Right forelimb (tissue), 1 donor: ENCODE measurements at places on chromosomes 7 and 10.

GRCh38 chr7:102412548-102412947, 16.4 kb downstream of the PRKRIP1 start:
- DNase-seq, result no peak

GRCh38 chr7:132625651-132626050, 49.4 kb upstream of the PLXNA4 start:
- DNase-seq, result no peak

DNA sequence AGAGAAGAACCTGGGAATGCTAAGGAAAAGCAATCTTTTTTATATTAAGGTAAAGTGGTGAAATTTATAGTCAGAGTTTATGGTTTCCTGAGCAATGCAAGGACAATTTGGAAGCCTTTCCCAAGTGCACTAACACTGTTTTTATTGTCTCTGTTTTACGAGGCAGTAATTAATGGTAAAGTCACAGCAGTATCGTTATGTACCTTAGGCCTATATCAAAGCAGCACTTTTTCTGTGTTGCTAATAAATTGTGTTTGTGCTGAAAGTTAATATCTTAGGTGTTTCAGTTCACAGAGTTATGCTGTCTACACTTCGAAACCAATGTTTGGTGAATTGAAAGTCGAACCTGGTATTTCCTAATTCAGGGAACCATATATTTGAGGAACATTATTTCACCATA, 19.2 kb downstream of the OIT3 start:
- DNase-seq, result no peak

DNA sequence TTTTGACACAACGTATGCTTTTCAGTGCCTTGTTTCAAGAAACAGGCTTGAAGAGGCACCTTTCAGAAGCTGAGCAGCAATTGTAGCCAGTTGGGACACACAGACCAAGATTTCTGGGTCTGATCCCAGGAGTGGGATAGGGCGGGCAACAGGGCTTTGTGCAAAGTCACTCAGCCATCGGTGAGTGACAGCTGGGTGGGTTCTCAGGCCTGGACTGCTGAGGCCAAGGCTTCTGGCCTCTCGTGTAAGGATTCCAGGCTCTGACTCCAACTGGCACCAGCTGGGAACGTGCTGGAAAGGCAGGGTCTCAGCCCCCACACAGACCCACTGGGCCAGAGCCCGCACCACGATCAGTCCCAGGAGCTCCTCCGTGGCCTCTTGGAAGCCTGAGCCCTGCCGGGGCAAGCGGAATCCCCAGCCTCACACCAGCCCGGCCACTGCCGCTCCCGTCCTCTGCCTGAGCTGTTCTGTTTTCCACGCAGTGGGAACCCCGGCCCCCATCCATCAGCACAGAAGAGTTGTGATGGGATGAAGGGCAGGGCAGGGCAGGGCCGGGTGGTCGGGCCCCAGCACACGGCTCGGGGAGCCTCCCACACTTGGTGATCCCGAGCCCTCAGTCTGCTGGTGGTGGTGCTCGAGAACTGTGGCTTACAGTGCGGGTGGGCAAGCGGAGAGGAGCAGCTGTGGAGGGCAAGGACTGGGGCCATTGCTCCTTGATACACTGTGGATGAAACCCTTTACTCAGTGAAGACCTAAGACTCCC, 46.8 kb downstream of the VIPR2 start:
- DNase-seq, result no peak

DNA sequence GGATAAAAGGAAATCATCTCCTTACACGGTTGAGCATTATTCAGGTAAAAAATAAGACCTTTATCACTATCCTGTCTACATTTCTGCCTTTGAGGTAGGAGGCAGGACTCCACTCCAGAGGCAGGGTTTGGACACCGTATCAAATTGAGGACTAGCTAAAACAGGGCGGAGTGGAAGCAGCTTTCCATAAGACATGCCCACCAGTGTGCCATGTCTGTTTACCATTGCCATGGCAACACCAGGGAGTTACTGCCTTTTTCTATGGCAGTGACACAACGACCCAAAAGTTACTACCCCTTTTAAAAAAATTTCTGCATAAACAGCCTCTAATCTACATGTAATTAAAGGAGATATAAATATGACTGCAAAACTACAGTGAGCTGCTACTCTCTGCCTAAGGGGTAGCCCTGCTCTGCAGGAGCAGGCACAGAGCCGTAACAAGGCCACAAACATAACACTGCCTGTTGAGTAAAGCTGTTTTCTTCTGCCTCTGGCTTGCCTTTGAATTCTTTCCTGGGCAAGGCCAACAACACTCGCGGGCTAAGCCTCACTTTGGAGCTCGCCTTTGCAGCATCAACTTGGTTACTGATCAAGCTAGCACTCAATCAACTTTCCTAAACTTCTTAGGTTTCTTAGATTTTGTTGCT, 26.5 kb downstream of the DGKB start:
- DNase-seq, result no peak

DNA sequence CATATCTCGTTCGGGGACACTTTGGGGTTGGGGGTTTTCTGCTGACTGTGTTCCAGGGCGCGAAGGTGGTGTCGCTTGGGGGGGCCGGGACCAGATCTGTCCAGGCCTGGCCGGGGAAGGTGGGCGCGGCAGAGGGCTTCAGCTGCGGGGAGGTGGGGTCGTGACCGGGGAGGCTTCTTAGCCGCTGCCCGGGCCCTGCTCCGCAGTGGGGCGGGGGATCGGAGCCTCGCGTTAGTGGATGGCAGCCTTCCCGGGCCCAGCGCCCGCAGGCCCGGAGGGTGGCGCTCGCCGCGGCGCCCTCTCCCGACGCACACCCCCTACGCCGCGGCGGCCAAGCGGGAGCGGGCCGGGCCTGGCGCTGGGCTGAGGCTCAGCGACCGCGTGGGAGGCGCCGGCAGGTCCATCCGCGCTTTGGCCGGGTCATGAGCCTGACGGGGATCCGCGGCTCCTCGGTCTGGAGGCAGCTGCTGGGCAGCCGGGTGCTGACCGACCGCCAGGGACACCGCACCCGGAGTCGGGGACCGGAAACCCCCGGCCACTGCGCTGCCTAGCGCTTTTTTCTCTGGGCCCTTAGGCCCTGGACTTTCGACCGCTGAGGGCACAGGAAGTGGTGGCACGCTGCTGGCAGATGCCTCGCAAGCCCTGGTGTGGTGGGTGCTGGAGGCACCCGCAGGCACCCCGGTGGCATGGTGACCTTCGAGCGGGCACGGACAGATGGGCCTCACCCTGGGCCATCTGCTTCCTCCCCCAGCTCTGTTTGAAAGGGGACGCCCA, 1.2 kb downstream of the AGAP3 start:
- DNase-seq, result peak; percentile 73

DNA sequence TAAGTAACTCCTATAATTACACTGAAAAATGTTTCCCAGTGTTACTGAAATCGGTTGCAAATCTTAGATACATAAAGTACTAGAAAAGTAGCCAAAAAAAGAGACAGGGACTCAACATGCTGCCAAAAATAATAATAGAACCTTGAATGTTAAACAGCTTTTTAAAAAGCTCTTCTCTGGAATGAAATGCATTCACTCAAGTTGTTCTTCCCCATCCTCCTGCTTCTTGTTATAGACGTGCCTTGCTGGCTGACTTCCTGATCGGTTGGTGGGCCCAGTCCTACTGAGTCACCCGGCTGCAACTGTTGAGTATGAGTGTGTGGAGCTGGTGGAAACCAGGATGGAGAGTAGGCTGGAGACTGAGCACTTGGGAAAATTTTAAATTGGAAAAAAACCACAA, 30.6 kb upstream of the RAPGEF5 start:
- DNase-seq, result no peak
